ENCODE measurements at places on chromosomes 6 and 20. TPM values are rescaled to one million over a fixed set of nuclear protein-coding genes. Genes with fewer than 3 reads are reported as not detected.

DNA sequence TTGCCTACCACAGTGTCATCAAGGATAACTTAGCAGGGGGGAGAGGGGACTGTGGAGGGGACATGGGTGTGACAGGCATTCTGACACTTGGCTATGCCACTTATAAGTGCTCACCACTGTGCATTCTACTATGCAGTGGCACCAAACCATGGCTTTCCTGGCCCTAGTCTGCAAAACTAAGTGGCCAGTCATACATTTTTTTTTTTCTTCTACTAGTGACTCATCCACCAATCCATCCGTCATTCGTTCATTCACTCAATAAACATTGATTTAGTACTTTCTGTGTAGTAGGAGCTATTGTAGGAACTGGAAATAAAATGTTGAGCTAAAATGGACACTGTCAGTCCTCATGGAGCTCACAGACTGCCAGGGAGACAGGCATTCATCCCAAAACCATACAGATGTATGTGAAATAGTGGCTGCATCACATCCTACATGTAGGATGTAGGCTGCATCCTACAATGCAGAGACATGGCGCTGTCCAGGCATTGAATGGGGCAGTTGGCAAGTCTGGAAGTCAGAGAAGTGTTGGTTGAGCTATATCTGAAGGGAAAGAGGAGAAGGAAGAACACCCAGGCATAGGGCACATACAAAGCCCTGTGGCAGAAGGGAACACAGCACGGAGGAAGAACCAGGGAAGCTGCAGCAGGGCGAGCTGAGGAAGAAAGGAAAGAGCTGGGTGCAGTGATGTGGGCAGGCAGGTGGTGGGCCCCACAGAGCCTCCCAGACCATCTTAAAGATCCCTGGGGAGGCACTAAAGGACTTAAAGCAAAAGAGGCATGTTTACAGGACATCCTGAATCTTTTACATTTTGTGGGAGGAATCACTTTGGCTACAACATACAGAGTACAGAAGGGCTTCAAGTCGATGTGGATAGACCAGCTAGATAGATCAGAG lies 224.4 kb downstream of the UST start:
- peak; percentile 48 for DNase-seq

Gene MYCT1
- total RNA-seq = 1.1 TPM

DNA sequence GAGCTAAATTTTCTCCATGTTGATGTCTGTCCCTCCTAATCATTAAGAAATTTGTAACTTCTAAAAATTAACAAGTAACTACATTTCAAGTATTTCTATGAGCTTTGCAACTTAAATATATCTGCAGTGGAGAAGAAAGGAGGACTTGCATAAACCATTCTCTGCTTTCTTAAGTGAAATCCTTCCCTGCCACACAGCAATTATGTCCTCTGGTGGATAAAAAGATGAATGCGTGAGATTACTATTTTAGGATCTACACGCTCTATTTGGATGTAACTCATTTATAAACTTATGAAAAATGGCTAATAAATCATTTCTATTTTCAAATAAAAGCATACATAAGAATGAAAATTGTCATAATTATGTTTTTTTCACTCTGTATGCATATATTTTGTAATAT lies 338.0 kb upstream of the PTCHD4 start:
- peak; percentile 19 for DNase-seq

DNA sequence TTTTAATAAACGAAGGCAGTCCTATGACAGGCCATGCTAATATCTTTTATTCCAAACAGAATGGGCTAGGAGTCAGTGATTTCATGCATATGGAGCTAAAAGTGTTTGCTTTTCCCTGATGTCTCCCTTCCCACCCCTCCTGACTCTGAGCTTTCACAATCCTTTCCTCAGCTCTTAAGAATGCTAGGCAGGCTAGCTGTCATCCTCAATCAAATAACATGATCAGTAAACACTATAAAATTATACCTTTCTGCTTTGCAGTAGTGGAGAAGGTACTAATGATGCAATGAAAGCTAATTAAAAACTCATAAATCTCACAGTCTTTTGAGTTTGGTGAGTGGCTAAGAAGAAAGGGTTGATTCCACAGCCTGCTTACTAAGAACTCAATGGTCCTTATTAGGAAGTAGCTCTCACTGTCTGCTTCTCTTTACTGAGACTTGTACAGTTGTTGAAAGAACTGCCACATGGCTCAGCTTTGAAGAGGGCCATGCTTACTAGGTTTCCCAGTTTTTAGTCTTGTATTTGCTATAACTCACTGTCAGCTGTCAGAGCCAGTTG lies 250.9 kb upstream of the JAG1 start:
- peak; percentile 89 for DNase-seq

Gene IFNGR1
- 34.2 TPM for total RNA-seq

DNA sequence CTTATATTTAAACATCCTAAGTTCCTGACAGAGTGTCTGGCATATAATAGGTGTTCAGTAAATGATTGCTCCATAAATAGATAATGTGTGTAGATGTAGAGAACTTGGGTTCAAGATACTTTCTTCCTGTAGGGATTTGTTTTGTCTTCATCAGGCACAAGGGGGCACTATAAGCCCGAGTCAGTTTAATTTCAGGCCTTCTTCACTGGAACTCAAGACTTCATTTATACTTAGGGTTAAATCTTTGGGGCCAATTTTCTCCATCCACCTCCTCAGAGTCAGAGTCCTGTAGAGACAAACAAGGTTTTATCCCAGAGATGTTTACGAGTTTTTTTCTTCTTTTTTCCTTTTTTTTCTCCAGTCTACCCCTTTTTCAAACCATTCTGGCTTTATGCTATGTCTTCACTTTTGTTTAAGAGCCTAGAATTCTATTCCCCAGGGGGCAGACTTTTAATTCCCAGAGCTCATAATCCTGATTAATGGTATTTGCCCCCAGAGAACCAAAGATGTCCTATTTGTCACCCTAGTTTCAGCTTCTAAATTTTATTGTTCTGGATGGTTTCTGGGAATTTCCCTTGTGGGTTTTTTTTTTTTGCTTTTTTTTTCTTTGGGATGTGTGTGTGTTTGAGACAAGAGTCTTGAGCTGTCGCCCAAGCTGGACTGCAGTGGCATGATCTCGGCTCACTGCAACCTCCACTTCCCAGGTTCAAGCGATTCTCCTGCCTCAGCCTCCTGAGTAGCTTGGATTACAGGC lies 88.4 kb downstream of the HFE start:
- peak; percentile 75 for DNase-seq

Gene ZSCAN12
- 6.5 TPM for total RNA-seq

Gene ADAM33
- under 0.01 TPM for total RNA-seq

DNA sequence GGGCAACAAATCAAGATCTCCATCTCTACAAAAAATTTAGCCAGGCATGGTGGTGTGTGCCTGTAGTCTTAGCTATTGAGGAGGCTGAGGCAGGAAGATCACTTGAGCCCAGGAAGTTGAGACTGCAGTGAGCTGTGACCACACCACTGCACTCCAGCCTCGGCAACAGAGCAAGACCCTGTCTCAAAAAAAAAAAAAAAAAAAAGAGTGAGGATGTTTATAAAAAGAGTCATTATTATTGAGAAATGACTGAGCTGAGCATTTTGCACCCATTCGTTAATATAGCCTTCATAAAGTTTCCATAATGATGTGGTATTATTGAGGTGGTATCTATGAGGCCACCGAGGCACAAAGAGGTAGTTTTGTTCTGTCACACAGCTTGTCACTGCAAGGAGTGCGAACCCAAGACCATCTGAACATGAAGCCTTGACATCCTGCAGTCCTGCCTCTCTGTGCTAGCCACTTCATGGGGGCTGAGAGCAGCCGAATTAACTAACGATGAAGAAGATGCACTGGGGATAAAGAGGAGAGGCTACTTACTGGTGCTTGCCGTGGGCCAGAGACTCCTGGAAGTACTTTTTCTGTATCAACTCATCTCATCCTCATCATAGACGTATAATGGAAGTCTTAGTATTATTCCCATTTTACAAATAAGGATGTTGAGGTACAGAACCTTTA lies 175.5 kb downstream of the BCAS1 start:
- DNase-seq = no peak

DNA sequence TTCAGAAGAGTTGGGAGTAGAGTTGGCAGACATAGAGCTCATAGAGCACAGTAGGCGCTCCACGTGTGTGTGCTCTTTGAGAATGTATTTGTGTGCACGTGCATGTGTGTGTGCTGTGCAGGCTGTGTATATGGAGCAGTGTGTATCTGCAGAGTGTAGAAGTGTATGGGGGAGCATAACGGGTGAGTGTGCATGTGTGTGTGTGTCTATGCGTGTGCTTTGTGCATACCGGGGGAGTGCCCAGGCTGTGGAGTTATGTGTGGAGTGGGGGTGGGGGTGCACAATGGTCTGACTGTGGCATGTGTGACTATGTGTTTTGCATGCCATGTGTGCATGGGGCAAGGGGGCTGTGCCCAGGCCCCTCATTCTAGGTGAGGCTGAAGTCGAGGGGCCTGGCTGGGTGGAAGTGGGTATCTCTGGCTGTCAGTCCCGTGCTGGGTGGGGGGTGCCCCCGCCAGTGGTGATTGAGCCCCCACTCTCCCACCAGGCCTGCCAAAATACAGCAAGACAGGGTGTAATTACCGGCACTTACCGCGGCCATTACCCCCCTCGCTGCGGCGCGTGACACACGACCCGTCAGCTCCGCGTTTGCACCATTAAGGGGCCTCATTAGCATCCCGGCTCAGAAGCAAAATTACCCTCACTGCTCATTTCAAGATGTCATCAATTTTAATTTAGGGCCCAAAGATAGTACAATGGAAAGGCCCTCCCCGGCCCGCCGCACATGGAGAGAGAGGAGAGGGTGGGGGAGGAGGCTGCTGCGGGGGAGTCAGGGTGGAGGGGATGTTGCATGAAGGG lies 39.1 kb downstream of the MDFI start:
- no peak for DNase-seq

GRCh38 chr6:111623046-111623718 lies 17.5 kb upstream of the TRAF3IP2 start:
- no peak for DNase-seq

Gene ENPP3
- not detected for total RNA-seq

- DNase-seq = no peak
Observed at GRCh38 chr6:89974834-89975233, 80.6 kb downstream of the GJA10 start.

Gene SAMD10
- total RNA-seq = 0.54 TPM

Gene SEL1L2
- total RNA-seq = not detected

- peak; percentile 58 for DNase-seq
Observed at GRCh38 chr20:35992713-35993335, 24.4 kb downstream of the CNBD2 start.

Gene RAET1L
- total RNA-seq = not detected

Gene SLC16A10
- not detected for total RNA-seq

All from IMR-90 (cell line).